Stimulated activated CD8-positive, alpha-beta memory T cell treated with anti-CD3 and anti-CD28 coated beads, Interleukin-7, amount 100 ng/mL, for 1 hour (primary cell): ENCODE measurements at places on chromosomes 11 and 22.

DNA sequence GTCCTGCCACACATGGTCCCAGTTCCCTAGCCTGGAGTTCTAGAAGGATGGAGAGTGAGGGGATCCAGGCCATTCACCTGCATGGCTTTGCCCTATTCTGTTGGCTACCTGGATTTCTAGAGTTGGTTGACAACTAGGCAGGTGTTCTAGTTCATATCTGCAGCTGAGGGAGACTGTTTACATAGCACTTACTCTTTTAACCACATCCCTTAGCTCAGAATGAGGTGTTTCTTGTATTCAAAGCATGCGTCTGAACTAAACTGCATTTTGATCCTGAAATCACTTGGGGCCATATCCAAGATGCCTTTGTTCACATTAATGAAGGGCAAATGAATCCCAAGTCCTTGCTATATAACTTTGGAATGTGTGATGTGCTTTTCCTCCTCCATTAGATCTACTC is 60.9 kb downstream of the SYT13 start:
- no peak for DNase-seq

DNA sequence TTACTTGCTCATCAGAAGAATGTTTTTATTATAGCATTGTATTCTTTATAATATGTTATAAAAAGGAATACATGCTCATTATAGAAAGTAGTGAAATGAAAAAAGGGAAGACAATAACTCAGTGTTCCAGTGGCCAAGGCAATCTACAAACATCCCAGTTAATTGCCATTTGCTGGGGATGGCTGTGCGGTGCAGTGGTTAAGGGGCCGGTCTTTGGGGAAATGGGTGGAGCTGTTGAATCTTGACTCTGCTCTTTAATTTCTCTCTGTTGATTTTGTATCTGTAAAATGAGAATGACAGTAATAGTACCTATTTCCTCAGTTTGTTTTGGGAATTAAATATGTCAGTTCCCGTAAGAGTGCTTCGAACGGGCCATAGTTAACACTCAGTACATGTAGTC is 212.7 kb upstream of the TBCEL start:
- DNase-seq = no peak

- DNase-seq = no peak
Observed at GRCh38 chr11:128900468-128900867, 9.3 kb downstream of the KCNJ5 start.

DNA sequence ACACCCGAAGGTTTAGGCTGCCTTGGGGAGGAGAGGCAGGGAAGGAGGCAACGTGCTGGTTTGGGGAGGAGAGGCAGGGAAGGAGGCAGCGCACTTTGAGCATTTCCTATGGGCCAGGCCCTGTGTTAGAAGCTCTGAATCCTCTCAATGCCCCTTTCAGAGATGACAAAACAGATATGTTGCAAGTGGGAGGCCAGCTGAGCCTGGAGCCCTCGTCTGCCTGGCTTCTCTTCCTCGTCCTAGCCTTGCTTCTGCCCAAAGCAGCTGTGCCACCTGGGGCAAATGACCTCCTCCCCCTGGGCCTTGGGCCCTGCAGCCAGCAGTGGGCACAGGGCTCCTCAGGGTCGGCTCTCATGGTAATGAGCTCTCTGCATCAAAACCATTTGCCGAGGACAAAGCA is 15.3 kb upstream of the LRRC32 start:
- DNase-seq = no peak

- no peak for DNase-seq
Observed at GRCh38 chr11:71505781-71506180, 21.3 kb upstream of the KRTAP5-7 start.
